SHP77 (cell line): ENCODE measurements at places on chromosomes 16 and 17.

DNA sequence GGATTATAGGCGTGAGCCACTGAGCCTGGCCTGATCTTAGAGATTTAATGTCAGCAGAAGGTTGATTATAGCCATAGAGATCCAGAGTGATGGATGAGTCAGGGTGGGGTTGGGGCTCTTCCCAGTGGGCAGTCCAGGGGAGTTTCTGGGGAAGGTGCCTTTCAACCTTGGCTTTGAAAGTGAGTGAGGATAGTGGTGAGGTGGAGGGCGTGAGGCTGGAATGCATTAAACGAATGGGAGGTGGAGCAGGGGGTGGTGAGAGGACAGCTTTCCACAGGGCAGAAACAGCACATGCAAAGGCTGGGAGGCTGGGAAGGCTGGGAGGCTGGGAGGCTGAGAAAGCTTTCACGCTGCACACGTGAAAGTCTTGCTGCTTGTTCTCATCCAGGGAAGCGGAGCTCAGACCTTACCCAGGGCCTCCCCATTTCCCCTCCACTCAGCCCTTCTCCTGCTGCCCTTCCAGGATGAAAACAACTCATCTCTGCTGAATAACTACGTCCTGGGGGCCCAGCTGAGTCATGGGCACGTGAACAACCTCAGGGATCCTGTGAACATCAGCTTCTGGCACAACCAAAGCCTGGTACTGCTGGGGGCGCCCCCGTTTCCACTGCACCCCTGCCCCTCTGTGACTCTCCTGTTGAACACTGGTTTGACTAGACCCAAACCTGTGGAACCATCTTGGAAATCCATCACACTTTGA is 22.3 kb downstream of the ADGRG5 start:
- no peak for DNase-seq

- DNase-seq: no peak
Observed at GRCh38 chr17:7001318-7001961, 5.6 kb downstream of the ALOX12 start.

DNA sequence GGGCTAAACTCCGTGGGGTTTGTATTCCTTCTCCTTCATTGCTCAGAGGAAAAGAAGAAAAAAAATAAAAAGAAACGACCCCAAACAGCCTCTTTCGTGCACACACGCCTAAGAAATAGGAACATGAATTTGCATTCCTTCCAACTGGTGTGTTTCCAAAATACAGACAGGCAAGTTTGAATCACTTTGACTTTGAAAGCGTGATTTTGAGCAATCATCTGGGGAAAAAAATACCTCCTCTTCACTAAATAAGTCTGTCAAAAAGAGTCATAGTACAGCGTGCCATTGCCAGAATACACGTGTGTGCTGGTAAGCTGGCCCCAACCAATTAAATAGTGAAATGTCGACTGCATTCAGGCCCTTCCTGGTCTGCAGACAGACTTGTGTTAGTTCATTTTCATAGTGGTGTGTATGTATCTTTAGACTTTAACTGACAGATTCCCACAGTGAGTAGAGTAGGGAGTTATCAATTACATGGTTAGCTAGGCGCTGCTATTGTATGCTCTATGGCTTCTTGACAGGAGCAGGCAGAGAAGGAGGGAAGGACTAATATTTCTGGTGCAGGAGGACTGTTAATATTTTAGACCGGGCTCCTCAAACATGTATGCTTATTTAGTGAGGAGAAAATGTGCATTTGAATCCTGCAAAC is 618.3 kb downstream of the MAF start:
- no peak for DNase-seq

DNA sequence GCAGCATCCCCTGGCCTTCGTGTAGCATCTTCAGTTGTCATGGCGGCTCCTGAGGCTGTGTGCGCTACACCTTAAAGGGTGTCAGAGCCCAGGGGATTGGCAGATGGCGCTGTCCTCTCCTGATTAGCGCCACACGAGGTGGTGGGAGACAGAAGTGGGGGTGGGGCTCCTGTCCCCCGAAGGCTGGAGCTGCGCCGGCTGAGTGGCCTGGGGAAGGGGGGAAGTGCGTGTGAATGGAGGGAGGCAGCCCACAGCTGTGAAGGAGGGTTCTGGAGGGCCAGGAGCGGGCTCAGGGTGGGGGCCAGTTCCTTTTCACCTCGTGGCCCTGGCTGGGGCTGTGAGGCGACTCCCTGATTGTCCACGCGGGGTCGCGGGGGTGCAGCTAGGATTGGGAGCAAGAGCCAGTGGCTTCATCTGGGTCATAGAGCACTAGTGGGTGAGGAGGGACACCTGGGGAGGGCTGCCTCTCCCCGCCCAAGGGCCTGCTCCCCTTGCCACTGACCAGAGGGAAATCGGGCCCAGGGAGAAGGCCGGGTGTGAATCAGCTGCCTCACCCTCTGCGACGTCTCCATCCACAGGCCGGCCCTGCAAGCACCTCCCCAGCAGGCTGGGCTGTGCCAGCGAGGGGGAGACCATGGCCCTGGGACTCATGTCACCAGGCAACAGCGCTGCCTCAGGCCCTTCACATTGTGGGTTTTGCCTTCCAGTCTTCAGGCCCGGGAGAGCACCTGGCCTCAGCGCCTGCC is 14.1 kb downstream of the BAHCC1 start:
- DNase-seq: peak; percentile 89

- no peak for DNase-seq
Observed at GRCh38 chr17:43400943-43401717, 2.3 kb downstream of the ARL4D start.

GRCh38 chr17:72338304-72338703 is 217.5 kb downstream of the SOX9 start:
- DNase-seq: no peak

- DNase-seq: no peak
Observed at GRCh38 chr17:52828621-52829020, 670.1 kb upstream of the CA10 start.

DNA sequence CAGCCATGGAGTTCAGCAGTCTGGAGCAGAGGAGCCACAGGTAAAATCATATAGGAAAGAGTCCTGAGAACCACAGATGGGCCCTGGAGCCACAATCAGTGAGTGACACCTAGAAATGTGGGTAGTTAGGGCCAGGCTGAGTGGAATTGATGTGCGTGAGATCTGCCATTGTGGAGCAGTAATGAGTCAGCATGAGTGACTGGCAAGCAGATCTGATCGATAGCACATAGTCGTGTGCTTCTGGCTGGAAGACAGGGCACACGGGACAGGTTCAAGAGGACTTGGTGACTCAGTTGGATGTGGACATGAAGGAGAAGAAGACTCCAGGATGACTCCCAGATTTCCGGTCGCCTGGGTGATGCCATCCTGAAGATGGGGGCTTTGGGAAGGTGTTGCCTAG is 12.3 kb downstream of the ADORA2B start:
- no peak for DNase-seq

- no peak for DNase-seq
Observed at GRCh38 chr17:28449859-28450258, 23.6 kb upstream of the SLC13A2 start.

DNA sequence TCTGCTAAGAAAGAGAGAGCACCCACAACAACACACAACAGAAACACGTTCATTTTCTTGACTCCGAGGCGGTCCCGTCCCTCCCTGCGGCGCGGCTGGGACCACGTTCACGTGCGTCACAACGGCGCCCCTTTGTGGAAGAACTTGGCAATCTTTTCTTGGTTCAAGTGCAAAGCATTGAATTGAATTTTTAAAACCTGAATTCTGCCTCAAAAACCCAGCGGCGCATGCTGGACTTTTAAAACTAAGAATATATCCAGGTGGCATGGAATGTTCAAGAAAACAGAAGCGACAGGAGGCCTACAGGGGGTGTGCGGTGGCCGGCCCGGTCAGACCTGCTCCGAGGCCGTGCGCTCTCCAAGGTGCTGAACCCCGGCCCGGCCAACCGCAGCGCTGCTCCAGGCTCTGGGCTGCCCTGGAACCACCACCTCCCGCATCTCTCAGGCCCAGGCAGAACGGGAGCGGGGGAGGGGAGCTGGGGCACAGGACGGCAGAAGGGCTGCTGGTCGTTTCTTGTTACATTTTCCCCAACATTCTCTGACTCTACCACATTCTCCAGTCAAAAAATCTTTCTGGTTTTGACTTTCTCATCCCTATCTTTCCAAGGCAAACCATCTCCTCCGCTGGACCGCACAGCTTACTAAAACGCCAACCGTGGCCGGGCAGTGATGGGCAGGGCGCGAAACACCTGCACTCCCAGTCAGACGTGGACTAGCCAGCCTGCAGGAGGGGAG is 3.4 kb upstream of the HEXD start:
- peak; percentile 79 for DNase-seq

GRCh38 chr17:82283208-82283749 is 9.8 kb upstream of the CSNK1D start:
- peak; percentile 65 for DNase-seq

DNA sequence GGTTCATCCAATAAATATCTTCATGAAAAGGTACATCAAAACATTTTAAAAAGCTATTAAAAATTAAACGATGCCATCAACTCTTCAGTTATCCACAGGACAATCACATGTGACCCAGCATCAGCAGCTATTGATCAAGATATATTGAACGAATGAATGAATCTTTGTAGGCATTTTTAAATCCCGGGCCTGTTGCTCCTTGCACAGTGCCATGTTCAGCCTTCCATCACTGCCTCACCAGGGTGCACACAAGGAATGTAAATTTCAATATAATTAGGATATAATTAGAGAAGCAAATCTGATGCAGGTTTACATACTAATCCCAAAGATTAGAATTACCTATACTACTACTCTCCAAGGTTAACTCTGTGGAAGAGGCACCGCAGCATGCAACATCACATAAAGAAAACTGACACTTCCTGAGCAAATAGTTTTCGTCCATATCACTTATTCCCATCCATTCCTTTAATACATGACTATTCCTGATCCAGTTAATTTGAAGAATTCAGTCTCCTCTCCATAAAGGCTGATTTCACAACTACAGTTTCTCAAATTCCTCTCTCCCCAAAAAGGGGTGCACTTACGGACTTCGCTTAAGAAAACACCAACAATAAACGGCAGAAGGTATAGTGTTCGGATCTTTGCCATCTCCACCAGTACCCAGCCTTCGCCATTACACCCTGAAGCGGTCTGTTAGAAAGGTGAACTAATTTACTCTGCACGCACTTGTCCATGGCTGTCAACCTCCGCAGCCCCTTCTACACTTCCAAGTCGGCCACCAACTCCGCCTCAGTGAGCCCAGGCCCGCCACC is 938 bp downstream of the NCOR1 start:
- DNase-seq: peak; percentile 59

GRCh38 chr16:56478281-56479049 is 27.1 kb downstream of the OGFOD1 start:
- DNase-seq: no peak

- no peak for DNase-seq
Observed at GRCh38 chr16:72443809-72444208, 271.9 kb upstream of the PMFBP1 start.

DNA sequence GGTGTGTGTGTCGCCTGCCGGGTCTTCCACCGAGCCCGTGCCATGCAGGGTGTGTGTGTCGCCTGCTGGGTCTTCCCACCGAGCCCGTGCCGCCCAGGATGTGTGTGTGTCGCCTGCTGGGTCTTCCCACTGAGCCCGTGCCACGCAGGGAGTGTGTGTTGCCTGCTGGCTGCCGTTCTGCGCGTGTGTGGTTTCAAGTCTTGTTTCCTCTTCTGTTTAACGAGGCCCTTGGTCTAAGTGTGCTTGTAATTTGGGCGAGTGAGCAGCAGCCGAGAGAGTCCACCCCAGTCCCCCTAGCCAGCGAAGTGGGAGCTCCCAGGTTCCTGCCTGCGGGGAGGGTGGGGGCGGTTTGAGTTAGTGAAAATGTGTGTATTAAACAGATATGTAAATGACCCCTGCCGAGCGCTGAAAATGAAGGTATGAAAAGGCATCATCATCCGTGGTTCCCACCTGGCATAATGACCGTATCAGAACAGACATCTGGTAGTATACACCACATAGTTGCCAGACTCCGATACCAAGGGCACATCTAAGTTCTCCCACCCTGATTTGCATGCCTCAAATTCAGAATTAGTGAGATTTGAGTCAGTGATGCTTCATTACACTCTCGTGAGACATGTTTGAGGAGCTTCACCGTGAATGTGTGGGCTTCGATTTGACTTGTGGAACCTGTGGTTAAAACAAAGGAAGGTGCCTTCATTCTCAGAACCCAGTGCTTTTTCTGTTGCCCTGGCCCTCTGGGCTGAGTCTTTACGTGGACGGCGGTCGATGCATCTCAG is 114.5 kb upstream of the CHMP6 start:
- DNase-seq: no peak

DNA sequence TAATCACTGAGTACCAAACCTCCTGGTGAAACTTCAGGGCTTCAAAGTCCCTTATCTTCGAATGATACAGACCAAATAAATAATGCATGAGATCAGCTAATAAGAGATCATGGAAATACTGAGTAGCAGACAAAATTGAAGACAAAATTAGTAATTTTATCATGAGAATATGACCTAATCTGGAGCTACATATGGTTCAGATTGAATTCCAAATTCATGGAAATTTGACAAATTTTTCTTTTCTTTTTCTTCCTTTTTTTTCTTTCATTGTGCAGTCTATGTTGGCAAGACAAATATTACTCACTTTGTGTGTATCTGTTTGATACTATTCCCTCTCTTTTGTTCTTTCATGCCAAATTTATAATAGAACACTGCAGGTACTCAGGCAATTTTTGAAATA is 218.1 kb upstream of the KCNJ16 start:
- DNase-seq: no peak

DNA sequence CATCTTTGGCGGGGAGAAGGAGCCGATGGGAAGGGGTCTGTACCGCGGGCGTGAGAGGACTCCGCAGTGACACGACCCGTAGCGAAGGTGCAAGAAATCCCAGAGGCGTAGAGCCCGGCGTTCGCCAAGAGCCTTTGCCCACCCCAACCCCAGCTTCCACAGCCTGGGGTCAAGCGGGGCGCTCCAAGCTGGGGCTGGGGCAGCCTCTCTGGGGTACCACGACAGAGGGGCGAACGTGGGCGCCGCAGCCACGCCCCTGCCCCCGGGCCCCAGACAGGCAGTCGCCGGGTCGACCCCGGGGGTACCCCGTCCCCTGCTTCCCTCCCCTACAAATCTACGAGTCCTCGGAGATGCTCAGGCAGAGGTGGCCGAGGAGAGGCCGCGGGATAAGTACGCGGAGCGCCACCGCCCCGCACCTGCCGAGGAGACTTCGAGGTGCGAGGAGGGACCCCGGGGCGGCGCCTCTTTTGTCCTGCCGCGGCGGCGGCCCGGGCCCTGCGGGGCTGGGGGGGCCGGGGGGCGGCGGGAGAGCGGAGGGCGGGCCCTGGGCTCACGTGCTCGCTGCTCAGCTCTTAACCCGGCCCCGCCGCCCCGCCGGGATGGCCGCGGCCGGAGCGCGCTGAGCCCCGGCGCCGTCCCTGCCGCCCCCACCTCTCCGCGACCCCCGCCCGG is at the start of gene ADAM11:
TSS of gene ADAM11 (plus strand) at position 575 of the 672 bp plus-strand sequence. CDS start 212 bp downstream, outside the sequence.
- no peak for DNase-seq

GRCh38 chr16:49466529-49466831 is 92.9 kb downstream of the C16orf78 start:
- no peak for DNase-seq

DNA sequence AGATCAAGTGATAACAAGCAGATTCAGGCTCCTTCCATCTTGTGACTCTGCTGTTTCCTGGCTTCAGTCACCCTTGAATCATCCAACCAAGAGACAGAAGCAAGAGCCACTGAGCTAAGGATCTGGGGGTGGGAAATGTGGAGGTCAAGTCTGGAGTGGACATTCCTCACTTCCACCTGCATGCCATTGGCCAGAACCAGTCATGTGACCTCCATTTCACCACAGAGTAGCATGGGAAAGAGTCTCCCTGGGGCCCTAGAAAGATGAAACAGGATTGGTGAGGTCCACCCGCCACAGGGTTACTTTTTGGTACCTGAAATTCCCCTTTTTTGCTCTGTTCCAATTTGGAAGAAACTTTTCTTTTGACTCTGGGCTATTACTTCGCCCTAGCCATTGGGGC is 1006.0 kb upstream of the EEF2KMT start:
- DNase-seq: no peak

GRCh38 chr17:83014297-83014696 is 65.1 kb upstream of the METRNL start:
- peak; percentile 59 for DNase-seq
